CD4-positive, alpha-beta T cell treated with Interleukin-1 beta for 1 hour (primary cell): ENCODE measurements at places on chromosomes 12 and 14.

- DNase-seq, result no peak
Observed at GRCh38 chr12:47414511-47414910, 291.3 kb downstream of the RPAP3 start.

- no peak for DNase-seq
Observed at GRCh38 chr12:118326991-118327390, 45.7 kb downstream of the TAOK3 start.

GRCh38 chr14:74491956-74492775, 939 bp downstream of the NPC2 start:
- DNase-seq, result peak; percentile 32

GRCh38 chr14:69845050-69845581, 34.1 kb upstream of the SMOC1 start:
- no peak for DNase-seq

GRCh38 chr12:130511285-130511684, 173.6 kb downstream of the PIWIL1 start:
- no peak for DNase-seq

- peak; percentile 15 for DNase-seq
Observed at GRCh38 chr12:110102255-110102654, 21.9 kb upstream of the IFT81 start.

- peak; percentile 51 for DNase-seq
Observed at GRCh38 chr12:107027636-107028053, 40.7 kb upstream of the MTERF2 start.

- no peak for DNase-seq
Observed at GRCh38 chr14:69844171-69844570, 35.0 kb upstream of the SMOC1 start.

- no peak for DNase-seq
Observed at GRCh38 chr14:24361326-24361725, 6.7 kb upstream of the NFATC4 start.

- no peak for DNase-seq
Observed at GRCh38 chr14:31057035-31057434, 30.9 kb upstream of the STRN3 start.

GRCh38 chr12:47570151-47570550, 135.7 kb downstream of the RPAP3 start:
- no peak for DNase-seq

DNA sequence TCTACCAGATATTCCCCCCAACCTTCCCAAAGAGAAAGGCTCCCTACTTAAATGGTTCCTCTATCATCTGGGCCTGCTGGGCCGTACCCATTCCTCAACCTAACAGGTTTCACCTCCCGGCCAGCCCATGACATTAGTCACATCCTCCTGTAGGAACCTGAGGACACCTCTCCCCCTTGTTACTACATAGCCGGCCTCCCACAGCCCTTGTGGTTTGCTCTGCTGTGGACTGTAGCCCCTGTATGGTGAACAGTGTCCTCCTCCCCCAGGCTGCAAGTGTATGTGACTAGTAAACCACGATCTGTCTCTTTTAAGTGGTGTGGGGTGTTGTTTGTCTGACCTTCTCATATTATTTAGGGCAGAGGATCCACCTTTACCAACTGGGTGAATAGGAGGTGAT, 371.7 kb downstream of the RGS6 start:
- no peak for DNase-seq

- peak; percentile 87 for DNase-seq
Observed at GRCh38 chr14:101731187-101732080, 30.1 kb upstream of the PPP2R5C start.

DNA sequence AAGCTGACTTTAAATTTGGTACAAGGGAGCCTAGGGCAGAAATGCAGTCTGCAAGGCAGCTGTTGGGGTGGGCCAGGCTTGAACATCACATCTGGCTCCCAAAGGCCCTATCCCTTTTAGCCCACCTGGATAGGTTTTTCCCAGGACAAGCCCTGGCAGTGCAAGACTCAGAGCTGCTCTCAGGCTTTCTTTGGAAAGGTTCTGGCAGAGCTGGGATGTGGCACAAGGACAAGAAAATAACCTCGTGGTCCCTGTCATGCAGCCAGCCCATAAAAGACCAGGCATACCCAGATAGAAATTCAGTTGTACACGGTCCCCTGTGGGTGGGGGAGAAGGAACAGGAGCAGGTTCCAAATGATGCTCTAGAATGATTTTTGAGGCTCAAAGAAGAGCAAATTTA, 206.9 kb downstream of the TTC7B start:
- DNase-seq, result no peak

DNA sequence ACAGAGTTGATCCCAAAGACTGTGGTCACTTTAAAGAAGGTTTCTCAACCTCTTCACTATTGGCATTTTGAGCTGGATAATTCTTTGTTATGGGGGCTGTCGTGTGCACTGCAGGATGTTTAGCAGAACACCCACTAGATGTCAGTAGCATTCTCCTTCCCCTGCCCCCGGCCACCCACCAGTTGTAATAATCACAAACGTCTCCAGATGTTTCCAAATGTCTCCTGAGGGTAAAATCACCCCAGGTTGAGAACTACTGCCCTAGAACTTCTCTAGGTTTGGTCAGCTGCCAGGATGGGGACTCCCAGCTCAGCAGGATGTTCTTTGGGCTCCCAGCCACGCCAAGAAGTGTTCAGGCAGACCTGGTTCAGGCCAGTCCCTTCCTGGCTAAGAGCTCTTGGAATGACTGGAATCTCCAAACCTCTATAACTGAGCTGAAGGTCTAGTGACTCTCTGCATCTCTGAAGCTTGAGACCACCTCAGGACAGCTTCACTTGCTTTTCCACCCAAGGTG, 12.5 kb upstream of the AJUBA start:
- DNase-seq, result peak; percentile 24

DNA sequence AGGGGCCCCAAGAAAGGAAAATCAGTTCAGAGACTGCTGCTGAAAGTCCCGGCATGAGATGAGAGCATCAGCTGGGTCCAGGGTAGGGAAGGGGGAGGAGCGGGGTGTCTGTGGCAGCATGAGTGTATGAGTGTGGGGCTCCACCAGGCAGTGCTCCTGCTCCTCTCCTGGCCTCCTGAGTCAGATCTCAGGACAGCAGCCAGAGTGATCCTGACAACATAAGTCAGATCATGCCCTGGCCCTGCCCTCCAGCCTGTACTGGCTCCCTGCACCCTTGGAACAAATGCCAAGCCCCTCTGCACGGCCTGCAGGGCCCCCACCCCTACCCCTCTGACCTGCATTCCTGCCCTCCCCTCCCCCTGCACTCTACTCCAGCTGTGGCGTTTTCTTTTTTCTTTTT, 24.2 kb upstream of the LRP1-AS start:
- DNase-seq, result no peak

GRCh38 chr12:7158781-7159609, 28.8 kb downstream of the CLSTN3 start:
- no peak for DNase-seq

DNA sequence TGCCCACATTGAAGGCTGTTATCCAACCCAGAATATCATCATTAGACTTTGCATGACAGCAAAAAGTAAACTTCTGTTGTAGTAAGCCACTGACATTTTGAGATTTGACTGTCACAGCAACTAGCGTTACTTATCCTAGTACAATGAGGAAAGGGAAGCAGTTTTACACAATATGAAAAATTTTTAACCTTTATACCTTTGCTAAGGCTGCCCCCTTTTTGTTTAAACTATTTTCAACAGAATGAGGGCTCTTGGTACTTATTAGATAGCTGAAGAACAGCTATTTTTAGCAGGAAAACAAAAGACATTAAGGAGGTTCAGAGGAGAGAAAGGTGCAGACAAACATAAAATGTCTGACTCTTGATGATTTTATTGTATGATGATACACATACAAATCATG, 23.4 kb upstream of the TMX1 start:
- no peak for DNase-seq

DNA sequence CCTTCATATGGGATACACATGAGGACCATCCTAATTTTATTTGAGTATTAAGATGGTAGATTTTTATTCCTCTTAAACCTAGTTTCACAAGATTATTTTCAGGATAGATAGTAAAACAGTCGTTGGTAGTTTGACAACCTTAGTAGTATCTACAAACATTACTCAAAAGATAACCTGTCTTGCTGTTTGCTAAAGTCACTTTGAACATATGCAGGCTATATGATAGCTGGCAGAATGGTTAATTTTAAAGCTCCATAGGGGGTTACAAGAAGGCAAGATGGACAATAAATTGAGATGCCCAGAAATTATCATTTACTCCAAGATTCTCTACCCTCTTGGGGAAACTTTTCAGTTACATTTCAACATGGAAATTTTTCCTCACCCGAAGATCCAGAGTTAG, 525.7 kb downstream of the SOX5 start:
- no peak for DNase-seq

DNA sequence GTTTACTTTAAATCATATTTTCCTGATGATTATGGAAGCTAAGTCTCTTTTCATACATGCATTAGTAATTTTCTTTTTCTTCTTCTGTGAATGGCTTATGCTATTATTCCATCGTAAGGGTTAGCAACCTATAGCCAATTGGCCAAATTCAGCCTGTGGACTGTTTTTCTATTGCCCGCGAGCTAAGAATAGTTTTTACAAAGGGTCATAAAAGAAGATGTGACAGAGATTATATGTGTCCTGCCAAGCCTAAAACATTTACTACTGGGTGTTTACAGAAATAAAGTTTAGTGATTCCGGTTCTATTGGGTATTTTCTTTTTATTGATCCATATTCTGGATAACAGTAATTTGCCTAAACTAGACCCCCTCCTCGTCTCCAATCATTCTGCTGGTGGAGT, 268.8 kb upstream of the DIO3 start:
- no peak for DNase-seq

GRCh38 chr14:102140027-102140749, 491 bp downstream of the WDR20 start:
- peak; percentile 25 for DNase-seq
